Stimulated activated CD4-positive, alpha-beta T cell treated with anti-CD3 and anti-CD28 coated beads, Interleukin-4, amount 100 ng/mL, for 4 hours (primary cell): ENCODE measurements at places on chromosomes 4 and X.

- no peak for DNase-seq
Measured at GRCh38 chr4:1406394-1406980, at the start of gene NKX1-1. Gene NKX1-1 (minus strand): TSS chr4:1406442. CDS start chr4:1406442, 0 bp downstream.

DNA sequence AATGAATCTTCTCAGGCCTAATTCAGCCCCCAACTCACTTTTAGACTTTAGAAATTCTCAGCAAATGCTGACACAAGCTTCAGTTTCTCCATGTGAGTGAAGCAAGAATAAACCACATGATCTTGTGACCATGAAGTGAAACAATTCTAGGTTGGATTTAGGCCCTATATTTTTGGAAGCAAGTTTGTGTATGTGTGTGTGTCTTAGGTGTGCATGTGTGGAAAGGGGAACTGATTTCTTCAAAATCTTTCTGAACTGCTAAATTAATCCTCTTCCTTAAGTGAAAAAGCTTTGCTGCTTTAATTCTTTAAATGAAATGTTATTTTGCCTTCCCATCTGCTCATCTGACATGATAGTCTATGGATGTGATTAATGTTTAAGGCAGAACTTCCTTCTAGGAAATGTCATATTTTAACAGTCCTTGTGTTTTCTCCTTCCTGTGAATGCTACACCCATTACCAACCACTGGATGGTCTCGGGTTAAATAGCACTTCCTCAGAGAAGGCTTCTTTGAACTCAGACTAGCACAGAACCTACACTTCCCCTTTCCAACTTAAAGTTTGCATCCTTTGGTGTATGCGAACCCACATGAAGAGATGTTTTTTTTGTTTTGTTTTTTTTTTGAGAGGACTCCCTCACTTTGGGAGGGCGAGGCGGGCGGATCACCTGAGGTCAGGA, 1.2 kb upstream of the TMEM144 start:
- DNase-seq, result no peak

- DNase-seq, result peak; percentile 62
Measured at GRCh38 chrX:141176586-141177451, at the start of gene LDOC1. Gene LDOC1 (minus strand): TSS chrX:141177129. CDS start chrX:141177021, 108 bp downstream.

DNA sequence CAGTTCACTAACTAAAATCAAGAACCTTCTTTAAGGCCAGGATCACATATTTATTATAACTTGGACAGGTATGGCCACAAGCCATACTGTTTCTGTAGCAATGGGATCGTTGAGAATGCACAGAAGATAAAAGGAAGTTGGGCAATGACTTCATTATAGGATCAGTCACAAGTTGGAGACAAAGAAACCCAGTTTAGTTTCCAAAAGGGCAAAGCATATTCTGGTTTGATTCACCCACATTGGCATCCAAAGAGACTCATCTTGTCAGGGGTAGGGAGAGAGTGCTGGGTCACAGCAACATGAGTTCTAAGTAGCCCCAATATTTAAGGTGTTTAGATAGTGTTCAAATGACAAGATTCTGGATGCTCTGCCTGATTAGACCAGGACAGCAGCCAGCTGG, 317.1 kb upstream of the GALNT7 start:
- no peak for DNase-seq

- DNase-seq, result no peak
Measured at GRCh38 chrX:40474645-40475044, 106.1 kb upstream of the ATP6AP2 start.

DNA sequence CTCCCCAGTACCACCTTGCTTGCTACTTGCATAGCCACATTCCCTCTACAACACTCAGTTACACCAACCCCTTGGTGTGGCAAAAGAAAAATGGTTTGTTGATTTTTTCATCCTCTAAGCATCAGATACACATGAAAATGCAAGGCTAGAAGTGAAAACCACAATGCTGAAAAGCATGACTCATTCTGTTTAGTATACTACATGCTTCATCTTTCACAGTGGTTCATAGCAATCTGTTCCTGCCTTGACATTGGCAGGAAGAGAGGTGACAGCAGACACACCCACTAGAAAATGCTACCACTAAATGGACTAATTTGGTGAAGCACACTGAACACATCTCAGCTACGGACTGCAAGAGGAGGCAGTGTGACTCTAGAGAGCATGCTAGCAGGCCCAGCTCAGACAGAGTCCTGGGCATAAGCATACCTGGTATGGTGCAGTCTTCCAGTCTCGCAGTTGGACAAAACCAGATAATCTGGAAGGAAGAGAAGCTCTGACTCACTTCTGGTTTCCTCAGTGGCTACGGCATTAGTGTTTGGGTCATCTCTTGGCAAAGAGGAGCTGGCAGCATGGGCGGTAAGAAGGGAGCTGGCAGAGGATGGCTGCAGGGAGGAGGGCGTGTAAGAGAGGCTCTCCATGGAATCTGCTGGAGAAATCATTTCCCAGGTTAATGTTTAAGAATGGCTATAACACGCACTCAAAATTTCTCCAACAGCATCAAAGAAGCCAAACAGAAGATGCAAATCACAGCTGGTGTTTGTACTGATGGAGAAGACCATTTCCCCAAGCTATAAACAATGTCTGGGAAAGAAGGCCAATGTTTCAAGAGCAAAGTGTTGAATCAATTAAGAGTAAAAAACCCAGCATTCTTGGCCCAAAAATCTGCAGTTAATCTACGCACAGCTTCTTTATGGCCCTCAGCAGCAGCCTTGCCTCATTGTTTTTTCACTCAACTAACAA, 37.8 kb downstream of the GAB3 start:
- no peak for DNase-seq

DNA sequence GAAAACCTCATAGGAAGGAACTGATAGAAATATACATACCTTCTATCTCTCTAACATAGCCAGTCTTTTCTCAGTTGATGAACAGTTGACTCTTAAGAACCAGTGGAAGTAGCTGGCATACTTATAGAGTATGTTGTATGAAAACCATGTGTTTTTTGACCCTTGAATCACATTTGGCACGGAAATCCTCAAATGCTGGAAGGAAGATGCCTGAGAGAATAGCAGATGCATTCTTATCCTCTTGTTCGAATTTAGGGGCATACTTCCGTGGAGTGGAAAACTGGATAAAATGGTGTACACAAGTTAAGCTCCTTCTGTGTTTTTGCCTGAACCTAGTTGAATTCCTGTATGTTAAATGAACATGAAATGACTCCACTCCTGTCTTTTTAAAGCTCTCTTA, 145.5 kb downstream of the PCDH7 start:
- no peak for DNase-seq

DNA sequence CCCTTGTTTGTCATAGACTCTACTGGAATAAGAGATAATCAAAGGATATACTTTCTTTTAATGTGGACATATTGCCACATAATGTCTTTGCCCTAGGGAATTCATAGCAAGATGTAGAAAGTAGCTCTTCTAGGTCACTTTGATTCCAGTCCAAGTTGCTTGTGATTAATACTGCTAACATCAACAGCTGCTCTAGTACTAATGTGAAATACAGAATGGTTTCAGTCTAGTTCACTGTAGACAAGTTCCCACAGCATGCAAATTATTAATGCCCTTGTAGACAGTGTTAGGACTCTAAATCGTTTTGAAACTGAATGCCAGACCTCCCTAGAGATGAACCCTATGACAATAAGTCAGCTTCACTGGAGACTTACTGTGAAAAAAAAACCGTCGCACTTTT, 494.6 kb upstream of the ATOH1 start:
- DNase-seq, result no peak

DNA sequence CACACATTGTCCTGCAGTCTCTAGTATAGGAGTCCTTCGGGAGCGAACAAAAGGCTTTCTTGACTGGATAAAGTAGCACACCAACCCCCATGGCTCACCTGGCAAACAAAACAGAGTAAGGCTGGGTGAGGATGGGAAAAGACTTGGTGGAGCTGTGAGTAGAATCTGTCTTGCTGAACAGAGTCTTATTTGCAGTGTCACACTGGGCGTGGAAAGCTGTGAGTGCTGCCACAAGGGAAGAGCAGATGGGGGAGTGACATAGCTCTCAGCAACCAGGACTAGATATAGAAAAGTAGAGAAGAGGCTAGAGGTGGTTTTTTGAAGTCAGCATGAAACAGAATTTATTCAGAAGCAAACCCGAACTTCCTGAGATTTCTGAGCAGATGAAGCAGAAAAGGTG, 137.2 kb upstream of the ESX1 start:
- DNase-seq, result no peak

DNA sequence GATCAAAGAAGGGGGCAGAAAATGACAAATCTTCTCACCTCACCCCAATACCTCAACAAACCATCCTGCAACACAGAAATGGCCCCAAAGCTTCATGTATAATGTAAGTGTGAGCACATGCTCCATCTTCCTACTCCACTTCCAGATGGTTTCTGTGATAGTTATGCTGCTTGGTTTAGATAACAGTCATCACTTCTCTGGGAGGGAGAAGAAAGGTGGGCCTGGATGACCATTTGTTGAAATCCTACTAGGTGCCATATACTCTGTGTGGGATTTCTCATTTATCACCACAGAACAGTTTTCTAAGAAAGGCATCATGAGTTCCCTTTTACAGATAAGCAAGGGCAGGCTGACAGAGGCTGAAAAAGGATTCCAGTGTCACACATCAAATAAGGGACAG, 31.3 kb upstream of the NXF3 start:
- no peak for DNase-seq

DNA sequence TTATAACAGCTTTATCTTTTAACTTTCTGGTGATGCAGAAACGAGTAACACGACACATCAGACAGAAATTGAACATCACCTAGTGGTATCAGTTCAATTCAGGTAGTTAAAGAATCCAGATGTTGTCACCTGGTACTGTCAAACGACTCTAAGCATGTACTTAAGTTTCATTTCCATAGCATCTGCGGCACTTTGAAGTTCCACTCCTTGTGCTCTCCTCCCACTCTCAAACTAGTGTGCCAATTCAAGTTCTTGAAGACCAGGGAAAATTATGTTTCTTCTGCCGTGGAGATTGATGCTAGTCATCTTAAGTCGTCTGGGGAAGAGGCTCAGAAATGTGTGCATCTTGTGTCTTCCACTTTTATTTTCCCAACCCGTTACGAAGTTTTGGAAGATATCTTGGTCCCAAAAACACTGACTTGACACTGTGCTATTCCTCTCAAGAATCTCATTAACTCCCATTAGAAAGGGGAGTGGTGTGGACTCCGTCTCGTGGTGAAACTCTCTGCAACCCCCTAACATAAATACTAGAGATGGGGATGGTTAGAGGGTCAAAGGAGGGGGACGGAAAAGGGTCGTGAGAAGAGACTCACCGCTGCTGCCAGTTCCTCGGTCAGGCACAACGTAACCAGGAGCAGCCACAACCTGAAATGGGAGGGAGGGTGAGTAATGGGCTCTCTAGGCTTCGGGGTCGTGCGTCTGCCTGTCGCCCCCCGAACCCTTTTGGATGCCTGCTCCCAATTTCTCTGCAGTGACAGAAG, 693 bp downstream of the COL4A6 start:
- no peak for DNase-seq

- DNase-seq, result no peak
Measured at GRCh38 chr4:34814266-34814665, 1430.0 kb downstream of the ARAP2 start.

DNA sequence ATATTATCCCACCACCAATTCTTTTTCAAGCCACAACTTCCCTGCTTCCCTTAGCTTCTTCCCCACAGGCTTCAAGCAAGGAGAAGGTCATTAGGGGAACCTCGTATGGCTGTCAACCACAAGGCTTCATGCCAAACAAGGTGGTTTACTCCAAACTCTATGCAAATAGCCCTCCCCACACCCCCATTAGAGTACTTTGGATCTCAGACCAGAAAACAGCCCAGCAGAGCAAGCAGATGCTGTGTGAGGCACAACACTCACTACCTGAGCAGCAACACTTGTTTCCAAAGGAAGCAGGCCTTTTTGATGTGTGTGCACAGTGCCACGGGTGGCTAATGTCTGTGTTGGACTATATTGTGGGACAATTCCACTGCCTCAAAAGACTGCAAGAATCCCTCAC, 189.0 kb downstream of the AR start:
- no peak for DNase-seq

DNA sequence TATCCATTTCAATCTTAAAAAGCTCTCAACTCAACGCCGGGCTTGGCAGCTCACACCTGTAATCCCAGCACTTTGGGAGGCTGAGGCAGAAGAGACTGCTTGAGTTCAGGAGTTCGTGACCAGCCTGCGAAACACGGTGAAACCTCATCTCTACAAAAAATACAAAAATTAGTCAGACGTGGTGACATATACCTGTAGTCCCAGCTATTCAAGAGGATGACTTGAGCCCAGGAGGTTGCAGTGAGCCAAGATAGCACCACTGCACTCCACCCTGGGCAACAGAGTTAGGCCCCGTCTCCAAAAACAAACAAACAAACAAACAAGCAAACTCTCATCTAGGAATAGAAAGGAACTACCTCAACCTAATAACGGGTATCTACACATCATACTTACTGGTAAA, 50.8 kb downstream of the PTPN13 start:
- DNase-seq, result no peak

GRCh38 chrX:41596596-41596995, 92.2 kb upstream of the GPR34 start:
- no peak for DNase-seq
